ENCODE measurements at places on chromosomes 5 and 9.
A peak's percentile ranks its signal among the peaks of the same experiment; 100 is the strongest.

DNA sequence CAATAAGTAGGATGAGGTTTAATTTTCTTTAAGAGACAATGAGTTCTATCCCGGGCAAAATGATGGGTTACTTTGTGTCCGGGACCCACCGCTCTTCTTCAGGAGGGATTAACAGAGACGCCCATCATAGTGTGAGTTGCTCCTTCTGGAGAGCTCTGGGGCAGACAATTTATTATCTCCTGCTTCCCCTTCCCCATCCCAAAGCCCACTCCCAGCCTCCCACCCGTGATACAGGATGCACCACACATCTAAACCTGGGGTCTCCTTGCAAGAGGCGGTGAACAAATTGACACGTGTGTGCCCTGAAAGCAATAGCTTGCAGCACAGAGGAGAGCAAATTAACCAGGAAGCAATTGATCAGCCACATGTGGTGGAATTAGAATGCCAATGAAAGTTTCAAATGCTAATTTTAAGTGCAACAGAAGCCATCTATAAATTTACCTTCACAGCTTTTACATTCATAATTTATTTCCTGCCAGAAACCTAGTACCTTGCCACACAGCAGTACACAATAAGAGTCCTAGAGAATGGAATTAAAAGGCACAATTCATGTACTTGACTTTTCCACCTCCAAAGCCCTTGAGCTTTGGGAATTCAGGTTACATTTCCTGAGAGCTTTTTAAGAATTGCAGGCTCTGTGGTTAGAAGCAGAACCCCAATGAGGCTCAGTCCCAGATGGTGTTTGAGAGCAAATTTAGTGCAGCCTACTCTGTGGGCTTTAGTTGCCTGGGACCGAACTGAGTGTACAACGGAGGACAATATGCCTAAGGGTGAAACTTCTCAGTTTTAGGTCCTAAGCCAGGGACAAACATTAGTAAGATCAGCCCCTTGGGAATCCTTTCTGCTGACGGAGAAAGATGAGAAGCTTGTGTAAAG is 399.6 kb downstream of the MED10 start:
- no peak for DNase-seq

GRCh38 chr9:621201-621855 is 220.2 kb upstream of the DMRT1 start:
- no peak for DNase-seq

GRCh38 chr9:104073098-104073769 is 20.9 kb upstream of the SMC2 start:
- DNase-seq, result no peak

GRCh38 chr5:116280149-116280803 is 195.5 kb downstream of the COMMD10 start:
- no peak for DNase-seq

- DNase-seq, result no peak
Measured at GRCh38 chr9:109950710-109951443, 170.9 kb downstream of the PALM2AKAP2 start.

DNA sequence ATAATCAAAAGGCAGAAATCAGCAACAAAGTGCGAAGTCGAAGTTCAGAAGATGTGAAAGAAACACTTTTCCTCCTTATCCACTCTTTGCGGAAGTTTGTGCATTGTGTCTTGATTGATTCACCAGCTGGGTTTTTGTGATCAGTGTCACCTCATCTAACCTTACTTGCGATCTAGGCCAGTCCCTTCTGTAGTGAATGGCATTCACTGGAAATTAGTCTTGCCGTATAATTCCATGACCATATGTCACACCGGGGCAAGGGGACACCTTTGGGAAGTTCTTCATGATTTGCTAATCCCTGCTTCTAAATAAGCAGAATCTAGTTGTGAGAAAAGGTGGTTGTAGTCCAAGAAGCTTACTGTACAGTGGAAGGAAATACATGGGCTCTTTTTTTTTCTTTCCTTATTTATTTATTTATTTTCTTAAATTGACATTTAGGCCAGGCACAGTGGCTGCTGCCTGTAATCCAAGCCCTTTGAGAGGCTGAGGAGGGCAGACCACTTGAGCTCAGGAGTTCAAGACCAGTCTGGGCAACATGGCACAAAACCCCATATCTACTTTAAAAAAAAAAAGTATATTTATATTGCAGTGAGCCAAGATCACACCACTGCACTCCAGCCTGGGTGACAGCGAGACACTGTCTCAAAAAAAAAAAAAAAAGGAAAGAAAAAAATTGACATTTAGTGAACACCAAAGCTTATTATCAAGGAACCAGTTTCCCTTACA is 7.8 kb downstream of the RAI14 start:
- DNase-seq, result no peak

DNA sequence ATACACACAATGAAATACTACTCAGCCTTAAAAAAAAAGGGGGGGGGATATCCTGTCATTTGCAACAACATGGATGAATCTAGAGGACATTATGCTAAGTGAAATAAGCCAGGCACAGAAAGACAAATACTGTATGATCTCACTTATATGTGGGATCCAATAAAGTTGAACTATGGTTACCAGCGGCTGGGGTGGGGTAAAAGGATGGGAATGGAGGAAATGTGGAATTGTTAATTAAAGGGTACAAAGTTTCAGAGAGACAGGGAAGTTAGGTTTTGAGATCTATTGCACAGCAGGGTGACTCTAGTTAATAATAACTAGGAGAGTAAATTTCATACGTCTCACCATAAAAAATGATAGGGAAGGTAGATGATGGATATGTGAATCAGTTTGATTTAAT is 76.2 kb upstream of the ZNF608 start:
- DNase-seq, result no peak

DNA sequence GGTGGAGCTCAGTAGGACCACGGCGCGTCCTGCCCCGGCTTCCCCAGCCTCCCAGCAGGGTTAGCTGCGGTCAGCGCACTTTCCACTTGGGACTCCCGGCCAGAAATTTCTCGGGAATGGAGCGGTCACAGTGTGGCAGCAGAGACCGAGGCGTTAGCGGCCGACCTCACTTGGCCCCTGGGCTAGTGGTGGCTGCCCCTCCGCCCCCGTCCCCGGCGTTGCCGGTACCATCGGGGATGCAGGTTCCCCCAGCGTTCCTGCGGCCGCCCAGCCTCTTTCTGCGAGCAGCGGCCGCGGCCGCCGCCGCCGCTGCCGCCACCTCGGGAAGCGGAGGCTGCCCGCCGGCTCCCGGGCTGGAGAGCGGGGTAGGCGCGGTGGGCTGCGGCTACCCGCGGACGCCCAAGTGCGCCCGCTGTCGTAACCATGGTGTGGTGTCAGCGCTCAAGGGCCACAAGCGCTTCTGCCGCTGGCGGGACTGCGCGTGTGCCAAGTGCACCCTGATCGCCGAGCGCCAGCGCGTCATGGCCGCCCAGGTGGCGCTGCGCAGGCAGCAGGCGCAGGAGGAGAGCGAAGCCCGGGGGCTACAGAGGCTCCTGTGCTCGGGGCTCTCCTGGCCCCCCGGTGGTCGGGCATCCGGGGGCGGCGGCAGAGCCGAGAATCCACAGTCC is 460 bp downstream of the DMRTA1 start:
- DNase-seq, result peak; percentile 60

DNA sequence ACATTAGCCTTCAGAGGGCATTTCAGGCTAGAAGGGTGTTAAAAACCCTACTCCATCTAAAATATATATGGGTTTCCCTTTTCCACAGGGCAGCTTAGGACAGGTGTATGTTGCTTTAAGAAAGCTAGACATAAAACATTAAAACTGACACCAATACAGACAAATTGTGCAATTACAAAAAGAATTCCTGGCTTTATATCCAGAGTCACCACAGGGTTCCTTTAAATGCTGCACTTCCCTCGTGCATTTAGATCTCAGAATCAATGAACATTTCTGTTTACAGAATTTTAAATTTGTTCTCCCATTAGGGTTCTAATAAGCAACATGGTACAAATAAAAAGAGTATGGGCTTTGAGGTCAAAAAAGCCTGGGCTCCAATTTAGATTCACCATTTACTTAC is 170.2 kb downstream of the MAPKAP1 start:
- no peak for DNase-seq
